Upper lobe of right lung (tissue), 1 donor: ENCODE measurements at places on chromosomes 3 and 15.

- no peak for DNase-seq
Observed at GRCh38 chr3:26308454-26308853, 314.1 kb upstream of the LRRC3B start.

- DNase-seq = no peak
Observed at GRCh38 chr3:58494107-58494506, 2.2 kb downstream of the KCTD6 start.

- DNase-seq = no peak
Observed at GRCh38 chr3:42122261-42123011, 31.3 kb downstream of the TRAK1 start.

- DNase-seq = no peak
Observed at GRCh38 chr3:188594139-188594538, 440.2 kb downstream of the LPP start.

DNA sequence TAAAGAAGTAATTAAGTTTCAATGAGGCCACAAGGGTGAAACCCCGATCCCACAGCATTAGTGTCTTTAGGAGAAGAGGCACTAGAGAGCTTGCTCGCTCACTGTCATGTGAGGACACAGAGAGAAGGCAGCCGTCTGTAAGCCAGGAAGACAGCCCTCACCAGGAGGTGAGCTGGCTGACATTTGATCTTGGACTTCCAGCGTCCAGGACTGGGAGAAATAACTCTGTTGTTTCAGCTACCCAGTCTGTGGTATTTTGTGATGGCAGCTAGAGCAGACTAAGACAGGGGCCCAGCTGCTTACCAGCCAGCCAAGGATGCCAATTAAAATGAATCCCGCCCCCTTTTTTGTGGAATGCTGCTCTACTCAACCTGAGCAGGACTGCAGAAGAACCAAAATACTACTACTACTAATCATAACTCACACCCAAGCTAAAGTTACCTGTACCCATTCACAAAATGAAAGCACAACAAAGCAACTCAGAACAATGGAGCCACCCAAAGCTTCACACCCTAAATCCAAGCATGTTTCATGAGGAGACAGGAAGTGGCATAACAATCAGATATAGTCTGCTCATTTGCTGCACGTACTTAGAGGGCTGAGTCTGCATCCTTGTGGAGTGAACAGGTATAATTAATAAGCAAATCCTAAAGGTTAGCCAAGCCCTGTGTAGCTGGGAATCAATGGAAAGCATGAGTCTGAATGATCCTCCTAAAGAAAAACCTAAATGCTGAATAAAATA, 35.6 kb upstream of the RHCG start:
- no peak for DNase-seq

- no peak for DNase-seq
Observed at GRCh38 chr3:53989946-53990345, 98.3 kb upstream of the SELENOK start.

DNA sequence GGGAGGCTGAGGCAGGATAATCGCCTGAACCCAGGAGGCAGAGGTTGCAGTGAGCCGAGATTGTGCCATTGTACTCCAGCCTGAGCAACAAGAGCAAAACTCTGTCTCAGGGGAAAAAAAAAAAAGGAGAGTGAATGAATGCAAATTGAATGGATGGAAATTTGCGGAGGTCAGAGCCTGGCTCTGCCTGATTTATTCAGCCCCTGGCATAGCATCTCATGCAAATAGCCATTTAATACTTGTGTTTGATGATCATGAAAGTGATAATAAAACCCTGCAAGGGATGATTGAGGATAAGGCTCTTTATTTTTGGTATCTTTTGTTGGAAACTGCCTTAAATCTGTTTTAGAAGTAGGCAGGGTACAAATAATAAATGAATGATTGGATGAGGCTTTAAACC, 133.0 kb upstream of the SEMA6D start:
- no peak for DNase-seq

DNA sequence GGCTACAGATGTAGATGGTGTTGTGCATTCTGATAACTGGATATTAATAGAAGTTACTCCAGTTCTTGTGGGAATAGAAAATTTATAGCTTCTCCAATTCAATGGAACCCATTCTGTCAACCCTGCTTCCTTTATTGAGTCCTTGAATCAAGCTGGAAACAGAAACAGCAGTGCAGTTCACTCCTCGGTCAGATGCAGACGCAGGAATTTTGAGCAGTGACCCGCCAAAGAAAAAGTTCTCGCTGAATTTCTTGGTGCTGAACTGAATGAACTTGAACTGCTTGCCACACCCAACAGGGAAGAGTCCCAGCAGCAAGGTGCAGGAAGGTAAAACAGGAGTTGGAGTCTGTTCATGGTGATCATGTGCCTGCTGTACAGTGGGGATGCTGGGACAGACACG, 10.3 kb downstream of the HRH1 start:
- no peak for DNase-seq

- DNase-seq = no peak
Observed at GRCh38 chr15:48945386-48945785, 18.3 kb downstream of the SHC4 start.

DNA sequence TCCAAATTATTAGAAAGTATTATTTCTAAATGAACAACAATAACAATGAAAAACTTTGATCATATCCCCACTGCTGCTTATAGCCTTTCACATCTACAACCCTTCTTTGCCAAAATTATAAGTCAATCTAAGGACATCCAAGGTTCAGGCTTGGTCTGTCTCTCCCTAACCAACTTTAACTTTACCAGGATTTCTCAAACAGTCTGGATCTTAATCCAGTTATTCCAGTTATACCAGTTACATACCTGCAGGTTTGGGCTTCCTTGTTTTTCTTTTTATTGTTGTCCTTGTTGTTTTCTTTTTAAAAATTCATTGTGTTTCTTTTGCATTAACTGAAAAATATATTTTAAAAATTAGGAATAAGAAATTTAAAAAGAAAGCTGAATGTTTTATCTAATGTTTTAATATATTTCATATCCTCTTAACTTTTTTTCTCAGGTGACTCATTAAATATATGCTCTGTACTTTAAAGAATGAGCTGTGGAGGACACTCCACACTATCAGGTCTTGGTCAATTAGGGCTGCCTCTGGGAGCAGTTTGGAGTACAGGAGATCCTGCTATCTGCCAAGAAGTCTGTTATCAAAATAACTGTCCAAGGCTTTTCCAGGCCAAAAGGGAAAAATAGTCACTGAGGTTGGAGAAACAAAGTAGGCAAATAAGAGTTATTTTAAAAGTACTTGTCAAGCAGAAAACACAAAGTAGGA, 421.4 kb downstream of the EPHA6 start:
- no peak for DNase-seq
